ENCODE measurements at places on chromosomes 16 and 17.

DNA sequence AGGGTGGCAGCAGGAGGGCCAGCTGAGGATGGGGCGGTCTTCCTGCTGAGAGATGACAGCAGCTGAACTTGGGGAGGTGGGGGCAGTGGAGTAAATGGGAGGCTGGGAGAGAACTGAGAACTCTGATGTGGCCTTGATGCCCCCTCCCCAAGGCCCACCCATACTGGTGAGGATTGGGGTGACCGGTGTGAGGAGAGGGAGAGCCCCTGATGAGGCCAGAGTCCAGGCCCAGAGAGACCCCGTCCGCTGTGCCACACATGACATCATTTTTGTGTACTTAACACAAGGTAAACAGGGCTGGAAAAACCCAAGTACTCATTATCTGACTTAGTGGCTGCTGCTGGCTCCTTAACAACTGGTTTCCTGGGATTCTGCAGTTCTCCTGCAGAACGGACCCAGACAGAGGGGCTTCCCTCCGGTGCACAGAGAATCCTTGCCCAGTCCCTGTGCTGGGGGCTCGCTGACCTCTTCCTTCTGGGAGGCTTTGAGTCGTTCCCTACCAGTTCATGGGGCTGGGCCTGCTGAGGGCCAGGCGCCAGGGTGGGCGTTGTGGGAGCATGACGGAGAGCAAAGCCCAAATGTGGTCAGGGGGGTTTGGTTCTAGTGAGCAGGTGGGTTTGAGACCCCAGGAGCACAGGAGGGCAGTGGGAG lies 207.6 kb downstream of the RAB11FIP4 start:
- DNase-seq, result no peak

- peak; percentile 90 for DNase-seq
These were observed 13.8 kb downstream of the AANAT start for GRCh38 chr17:76481071-76481655.

DNA sequence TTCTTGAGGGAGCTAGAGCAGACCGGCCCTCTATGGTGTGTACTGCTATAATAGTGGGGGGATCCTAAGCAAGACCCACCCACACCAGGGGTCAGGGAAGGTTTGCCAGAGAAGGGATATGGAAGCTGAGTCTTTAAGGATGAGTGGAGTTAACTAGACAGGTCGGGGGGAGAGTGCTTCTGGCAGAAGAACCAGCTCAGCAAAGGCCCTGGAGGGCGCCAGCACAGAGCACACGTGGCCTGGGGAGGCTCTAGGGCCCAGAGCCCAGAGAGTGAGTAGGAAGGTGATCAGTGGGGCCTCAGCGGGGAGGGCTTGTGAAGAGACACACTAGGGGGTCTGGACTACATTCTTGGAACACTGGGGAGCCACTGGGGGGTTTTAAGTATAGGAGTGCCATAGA lies 21.1 kb downstream of the NGFR start:
- DNase-seq, result no peak

GRCh38 chr16:89150090-89150835 lies 21.3 kb upstream of the CDH15 start:
- no peak for DNase-seq

DNA sequence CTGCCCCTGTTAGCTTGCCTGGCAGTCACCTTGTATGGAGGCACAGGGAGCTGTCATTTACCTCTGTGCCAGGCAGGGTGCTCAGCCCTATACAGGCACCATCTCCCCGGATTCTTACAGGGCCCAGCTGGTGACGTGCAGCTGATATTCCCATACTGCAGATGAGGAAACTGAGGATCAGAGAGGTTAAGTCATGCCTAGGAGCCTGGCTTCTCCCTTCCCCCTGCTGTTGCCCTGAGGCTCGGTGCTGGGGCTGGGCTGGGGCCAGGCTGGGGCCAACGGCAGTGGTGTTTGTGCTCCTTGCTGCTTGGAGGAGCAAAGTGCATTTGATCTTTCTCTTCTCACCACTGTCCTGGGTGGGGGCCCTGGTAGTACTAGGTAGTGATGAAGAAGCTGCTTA lies 54.7 kb upstream of the IL34 start:
- no peak for DNase-seq

GRCh38 chr17:76207275-76208059 lies 32.8 kb downstream of the RNF157 start:
- DNase-seq, result no peak

DNA sequence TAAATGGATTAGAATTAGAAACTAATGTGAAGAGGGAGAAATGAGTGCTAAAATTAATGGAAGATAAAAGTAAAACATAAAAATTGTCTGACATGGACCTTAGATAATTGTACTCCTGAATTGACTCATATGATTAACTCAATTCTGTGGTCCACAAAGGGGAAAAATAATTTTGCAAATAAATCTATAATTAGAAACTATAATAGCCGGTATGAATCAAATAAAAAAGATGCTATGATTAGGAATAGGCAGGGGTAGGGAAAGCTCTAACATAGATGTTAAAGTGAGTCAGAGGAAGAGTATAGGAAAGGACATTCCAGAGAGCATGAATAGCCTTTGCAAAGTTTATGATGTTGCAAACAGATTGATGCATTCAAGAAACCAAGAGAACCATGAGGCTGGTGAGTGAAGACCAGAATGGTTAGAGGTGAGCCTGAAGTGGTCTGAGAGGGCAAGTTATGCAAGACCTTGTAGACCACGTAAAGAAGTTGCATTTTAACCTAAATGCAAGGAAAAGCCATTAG lies 262.1 kb upstream of the CA10 start:
- no peak for DNase-seq

DNA sequence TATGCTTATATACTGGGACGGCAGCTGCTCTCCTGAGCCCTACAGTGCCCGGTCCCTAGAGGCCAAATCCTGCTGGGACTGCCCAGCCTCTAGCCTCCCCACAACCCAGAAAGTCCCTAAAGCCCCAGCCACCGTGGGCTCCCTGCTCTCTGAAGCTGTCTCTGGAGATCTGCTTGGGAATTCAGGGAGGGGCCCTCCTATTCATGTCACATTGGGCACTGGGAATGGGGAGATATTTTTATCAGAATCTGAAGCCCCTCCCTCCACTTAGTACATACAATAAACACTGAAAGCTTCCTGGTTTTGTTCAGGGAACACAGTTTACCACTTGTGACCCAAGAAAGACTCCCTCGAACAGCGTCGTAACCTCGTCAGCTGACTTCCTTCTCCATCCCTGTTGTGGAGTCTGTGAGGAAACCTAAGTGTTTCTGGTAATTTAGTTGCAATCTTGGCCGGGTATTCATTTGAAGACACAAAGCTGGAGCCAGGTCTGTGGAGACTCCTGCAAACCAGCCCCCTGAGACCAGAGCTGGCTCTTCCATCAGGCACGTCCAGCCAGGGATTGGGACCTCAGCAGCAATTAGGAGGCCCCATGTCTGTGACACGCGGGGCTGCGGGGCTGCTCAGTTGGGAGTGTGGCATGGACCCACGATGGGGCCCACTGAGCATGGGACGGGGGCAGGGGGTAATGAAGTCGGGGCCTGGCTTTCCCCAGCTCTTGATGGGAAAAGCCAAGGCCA lies 38.5 kb downstream of the PGS1 start:
- DNase-seq, result peak; percentile 66

GRCh38 chr17:79045001-79045729 lies 21.2 kb downstream of the C1QTNF1 start:
- DNase-seq, result no peak

GRCh38 chr17:50080827-50081226 lies 14.3 kb upstream of the PDK2 start:
- DNase-seq, result no peak

DNA sequence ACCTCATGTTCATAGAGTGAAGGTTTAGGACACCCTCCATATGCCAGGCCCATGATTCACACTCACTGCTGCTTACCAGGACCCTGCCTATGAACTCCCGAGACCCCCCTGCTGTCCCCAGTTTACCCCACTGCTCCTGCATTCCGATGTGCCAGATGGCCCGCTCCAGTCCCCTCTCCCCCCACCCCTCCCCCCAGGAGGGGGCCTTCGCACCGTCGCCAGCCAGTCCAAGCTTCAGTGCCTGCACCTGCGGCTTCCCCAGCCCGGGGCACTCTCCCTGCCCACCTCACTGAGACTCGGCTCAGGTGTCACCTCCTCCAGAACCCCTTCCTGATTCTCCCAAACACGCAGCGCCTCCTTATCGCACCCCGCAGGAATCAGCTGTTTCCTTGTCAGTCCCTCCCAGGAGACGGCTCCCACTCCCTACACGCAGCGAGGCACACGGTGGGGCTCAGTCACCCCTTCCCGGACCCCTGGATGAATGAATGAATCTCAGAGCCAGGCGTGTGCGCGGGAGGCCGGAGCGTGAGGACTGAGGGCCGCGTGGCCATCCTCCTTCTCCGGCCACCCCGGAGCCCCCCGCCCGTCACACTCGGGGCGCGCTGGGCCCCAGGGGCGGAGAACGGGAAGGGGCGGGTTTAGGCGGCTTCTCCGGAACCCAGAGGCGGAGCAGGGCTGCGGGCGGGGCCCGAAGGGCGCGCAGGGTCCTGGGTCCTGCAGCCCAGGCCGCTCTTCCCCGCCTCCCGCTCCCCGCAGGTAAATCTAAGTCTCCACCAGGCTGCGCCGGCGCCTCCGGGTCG lies 1.6 kb downstream of the MYO1C start:
- peak; percentile 37 for DNase-seq

DNA sequence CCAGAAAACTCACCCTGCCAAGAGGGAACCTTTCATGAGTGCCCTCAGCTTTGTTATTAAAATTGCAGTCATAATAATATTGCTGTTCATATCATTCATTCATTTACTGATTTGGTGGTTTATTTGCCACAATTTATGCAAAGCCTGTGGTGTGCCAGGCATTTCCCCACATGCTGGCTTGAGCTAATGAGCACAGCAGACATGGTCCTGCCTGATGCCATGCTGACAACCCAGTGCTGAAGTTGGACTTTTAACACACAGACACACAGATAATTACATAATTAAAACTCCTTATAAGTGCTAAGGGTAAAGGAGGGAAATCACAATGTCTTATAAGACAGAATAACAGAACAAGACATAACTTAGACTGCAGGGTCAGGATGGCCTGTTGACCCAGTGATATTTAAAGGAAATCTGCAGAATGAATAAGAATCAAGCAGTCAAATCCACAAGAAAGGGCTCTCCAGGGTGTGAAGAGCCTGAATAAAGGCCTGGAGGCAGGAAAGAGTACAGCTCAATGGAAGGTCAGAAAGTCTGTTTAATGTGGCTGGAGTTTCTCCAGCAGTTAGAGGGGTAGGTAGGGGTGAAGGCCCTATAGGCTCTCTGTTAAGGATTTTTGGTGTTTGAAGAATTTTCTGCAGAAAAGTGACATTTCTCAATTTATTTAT lies 196.9 kb upstream of the CDH11 start:
- no peak for DNase-seq

- no peak for DNase-seq
These were observed 14.6 kb downstream of the SLC46A1 start for GRCh38 chr17:28391401-28391800.

DNA sequence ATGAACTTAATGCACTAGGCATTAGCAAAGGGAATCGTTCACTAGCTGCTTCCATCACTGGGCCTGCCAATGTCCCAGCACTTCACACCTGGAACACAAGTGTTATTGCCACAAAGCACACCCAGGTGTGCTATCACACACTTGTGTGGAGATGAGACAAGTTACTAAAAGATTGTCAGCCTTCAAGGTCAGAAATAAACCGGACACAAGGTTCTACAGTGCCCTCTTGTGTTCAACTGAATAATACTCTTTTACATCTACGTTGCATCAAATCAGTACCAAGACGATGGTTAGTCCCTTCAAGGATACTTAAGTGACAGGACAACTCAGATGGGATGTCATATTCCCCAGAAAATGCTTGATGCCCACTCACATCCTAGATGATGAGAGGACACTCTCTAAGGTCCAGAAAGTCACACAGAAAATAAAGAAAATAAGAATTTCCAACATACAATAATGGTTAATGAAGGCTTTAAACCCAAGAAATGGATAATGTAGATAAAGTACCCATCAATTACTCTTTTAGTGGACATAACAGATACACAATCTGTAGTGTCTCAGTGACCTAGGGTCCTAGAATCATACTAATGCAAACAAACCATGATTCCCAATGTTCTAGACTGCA lies 16.4 kb upstream of the GLG1 start:
- DNase-seq, result peak; percentile 47

GRCh38 chr17:48592577-48592976 lies 1.0 kb downstream of the HOXB5 start:
- no peak for DNase-seq

GRCh38 chr16:12988071-12988470 lies 86.7 kb downstream of the SHISA9 start:
- no peak for DNase-seq

DNA sequence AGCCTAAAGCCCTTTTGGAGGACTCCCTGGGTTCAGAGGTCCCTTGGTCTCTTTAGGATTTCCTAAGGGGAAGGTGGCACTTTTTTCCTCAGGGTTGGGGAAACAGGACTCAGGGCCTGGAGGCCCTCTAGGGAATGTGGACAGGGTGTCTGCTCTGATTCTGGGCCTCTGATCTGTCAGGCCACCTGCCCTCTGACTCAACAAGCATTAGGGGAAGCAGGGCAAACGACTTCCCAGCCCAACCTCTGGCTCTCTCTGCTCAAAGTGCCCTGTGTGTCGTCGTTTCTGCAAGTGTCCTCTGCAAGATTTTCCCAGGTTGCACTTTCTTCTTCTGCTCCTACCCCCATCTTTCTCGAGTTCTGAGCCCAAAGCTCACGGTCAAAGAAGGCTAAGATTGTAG lies 6.6 kb upstream of the IGFBP4 start:
- peak; percentile 74 for DNase-seq

GRCh38 chr17:58679263-58680037 lies 12.4 kb downstream of the TEX14 start:
- peak; percentile 78 for DNase-seq

DNA sequence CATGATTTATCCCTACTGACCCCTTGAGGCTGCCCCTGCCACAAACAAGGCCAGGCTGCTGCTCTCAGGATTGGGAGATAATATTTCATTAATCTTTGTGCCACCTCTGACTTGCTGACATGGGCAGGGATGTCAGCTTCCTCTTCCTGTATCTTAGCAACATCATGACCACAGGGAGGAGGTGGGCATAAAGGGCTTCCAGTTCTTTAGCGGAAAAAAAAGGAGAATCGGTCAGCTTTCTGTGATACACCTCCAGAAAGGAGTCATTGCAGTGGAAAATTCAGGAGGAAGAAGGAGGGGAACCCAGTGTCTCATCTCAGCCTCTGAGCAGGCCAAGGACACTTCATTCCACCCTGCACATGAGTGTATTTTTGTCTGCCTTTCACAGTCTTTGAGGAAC lies 206.8 kb upstream of the SDK2 start:
- peak; percentile 28 for DNase-seq

DNA sequence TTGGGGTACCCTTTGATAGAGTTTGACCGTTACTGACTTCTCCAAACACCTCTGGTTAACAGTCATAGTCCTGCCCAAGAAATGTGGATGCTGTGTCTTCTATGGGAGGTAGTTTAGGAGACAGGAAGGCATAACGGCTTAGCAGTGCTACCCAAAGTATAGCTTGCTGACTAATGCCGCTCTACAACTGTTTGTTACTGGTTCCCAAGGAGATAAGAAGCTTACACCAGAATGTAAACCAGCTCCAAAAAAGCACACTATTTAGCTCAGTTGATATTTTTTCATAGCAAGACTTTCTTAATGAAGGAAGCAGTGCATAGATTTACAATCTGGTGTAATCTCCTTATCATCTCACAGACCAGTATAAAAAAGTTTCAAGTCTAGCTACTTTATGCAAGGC lies 95.7 kb downstream of the HS3ST3B1 start:
- DNase-seq, result no peak

- no peak for DNase-seq
These were observed 25.9 kb downstream of the NKD1 start for GRCh38 chr16:50573947-50574744.

Data from MV-4-11 (cell line).